Activated CD4-positive, alpha-beta T cell treated with anti-CD3 and anti-CD28 coated beads for 36 hours (primary cell): ENCODE measurements at places on chromosomes 6 and 20. TPM values are rescaled to one million over a fixed set of nuclear protein-coding genes. Genes with fewer than 3 reads are reported as not detected.
A peak's percentile ranks its signal among the peaks of the same experiment; 100 is the strongest.

Gene PACRG
- not detected for total RNA-seq

Gene CNR1
- not detected for total RNA-seq

Gene TP53RK
- 12.1 TPM for total RNA-seq

Gene HAO1
- total RNA-seq: not detected

Gene BCAS1
- total RNA-seq: 0.09 TPM

Gene CRISP3
- not detected for total RNA-seq

GRCh38 chr20:540391-541201 is 3.0 kb downstream of the CSNK2A1 start:
- no peaks in the 10 kb centered on the region for H3K27me3 ChIP-seq
- H3K36me3 ChIP-seq: peaks cover 45% of the 10 kb centered on the region
- DNase-seq: no peak
- no peak overlapping the region for H3K4me3 ChIP-seq
- H3K27ac ChIP-seq: no peak overlapping the region
- H3K4me1 ChIP-seq: peaks cover 79% of the 10 kb centered on the region

- DNase-seq: peak; percentile 94
- peaks cover 66% of the 10 kb centered on the region for H3K4me1 ChIP-seq
- peak overlapping the region; percentile 62 for H3K4me3 ChIP-seq
Measured at GRCh38 chr6:2853769-2854395, 12.2 kb upstream of the SERPINB1 start.

DNA sequence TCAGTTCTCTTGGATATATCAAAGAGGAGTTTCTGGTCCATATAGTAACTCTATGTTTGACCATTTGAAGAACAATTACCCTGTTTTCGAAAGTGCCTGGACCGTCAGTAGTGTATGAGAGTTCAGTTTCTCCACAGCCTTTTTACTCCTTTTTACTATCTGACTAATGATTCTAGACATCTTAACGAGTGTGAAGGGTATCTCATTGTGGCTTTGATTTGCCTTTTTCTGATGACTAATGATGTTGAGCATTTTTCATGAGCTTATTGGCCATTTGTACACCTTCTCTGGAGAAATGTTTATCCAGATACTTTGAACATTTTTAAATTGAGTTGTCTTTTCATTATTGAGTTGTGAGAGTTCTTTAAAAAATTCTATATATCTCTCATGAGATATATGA is 114.9 kb upstream of the ATXN1 start:
- no peak overlapping the region for H3K4me3 ChIP-seq
- DNase-seq: no peak
- H3K36me3 ChIP-seq: no peaks in the 10 kb centered on the region
- no peak overlapping the region for H3K27ac ChIP-seq

DNA sequence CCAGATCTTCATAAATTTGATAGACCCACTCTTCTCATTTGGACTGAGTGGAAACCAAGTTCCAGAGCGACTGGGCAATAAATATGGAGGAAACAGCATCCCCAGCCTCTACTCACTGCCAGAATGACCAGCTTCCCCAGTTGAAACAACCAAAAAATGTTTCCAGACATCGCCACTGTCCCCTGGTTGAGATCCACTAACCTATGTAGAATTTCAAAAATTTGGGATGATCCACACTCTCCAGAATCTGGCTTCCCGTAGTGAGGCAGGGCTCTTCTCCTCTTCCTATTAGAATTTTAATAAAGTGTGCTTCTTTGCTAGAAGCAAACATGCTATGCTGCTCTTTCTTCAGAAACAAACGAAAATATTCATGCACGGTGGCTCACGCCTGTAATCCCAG is 287.0 kb upstream of the SUPT3H start:
- no peak for DNase-seq
- no peaks in the 10 kb centered on the region for H3K36me3 ChIP-seq
- H3K4me1 ChIP-seq: peaks cover 33% of the 10 kb centered on the region
- no peak overlapping the region for H3K4me3 ChIP-seq
- peaks cover 19% of the 10 kb centered on the region for H3K27me3 ChIP-seq

DNA sequence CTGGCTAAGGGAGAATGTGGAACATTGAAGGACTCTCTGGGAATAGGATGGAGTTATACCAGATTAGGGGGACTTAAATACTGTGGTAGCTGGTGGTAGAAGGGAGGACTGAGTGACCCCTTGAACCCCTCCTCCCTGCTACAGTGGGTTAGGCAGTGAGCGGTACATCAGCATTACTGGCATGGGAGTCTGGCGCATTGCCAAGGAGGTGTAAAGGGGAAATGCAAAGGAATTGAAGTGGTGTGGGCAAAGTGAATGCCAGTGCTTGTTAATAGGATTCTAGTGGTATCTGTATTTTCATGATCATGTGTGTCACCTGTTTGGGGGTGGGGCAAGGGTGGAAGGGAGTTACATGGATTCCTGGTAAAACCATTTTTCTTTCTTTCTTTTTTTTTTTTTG is 60.1 kb downstream of the GFRA4 start:
- no peaks in the 10 kb centered on the region for H3K27me3 ChIP-seq
- H3K27ac ChIP-seq: no peak overlapping the region
- H3K4me3 ChIP-seq: no peak overlapping the region
- DNase-seq: no peak
- H3K4me1 ChIP-seq: peaks cover 5% of the 10 kb centered on the region

- no peaks in the 10 kb centered on the region for H3K36me3 ChIP-seq
- H3K4me1 ChIP-seq: no peaks in the 10 kb centered on the region
- H3K27ac ChIP-seq: no peak overlapping the region
- no peak overlapping the region for H3K4me3 ChIP-seq
- no peak for DNase-seq
Measured at GRCh38 chr20:59817846-59818615, 115.4 kb downstream of the SYCP2 start.

DNA sequence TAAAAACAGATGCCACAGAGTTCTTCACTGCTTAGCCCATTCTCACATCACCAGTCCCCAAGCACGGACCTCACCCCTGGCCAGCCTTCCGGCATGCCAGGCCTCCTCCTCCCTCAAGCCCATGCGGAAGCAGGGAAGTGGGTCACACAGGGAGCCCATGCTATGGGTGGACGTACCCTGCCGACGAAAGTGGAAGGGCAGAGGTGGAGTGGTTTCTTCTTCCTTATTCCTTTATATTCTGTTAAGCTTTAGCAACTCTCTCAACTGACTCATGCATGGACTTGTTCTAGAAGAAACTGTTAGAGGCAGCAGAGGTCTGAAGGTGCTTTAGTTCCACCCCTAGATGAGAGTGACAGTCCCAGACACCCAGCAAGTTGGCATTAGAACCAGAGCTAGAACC is 118.6 kb downstream of the LY86 start:
- no peaks in the 10 kb centered on the region for H3K36me3 ChIP-seq
- no peak overlapping the region for H3K27ac ChIP-seq
- H3K4me3 ChIP-seq: no peak overlapping the region
- H3K27me3 ChIP-seq: peaks cover 7% of the 10 kb centered on the region
- DNase-seq: no peak
- peaks cover 12% of the 10 kb centered on the region for H3K4me1 ChIP-seq

GRCh38 chr6:148069256-148069655 is 273.4 kb upstream of the SASH1 start:
- no peak for DNase-seq
- H3K27ac ChIP-seq: no peak overlapping the region
- H3K4me3 ChIP-seq: no peak overlapping the region

DNA sequence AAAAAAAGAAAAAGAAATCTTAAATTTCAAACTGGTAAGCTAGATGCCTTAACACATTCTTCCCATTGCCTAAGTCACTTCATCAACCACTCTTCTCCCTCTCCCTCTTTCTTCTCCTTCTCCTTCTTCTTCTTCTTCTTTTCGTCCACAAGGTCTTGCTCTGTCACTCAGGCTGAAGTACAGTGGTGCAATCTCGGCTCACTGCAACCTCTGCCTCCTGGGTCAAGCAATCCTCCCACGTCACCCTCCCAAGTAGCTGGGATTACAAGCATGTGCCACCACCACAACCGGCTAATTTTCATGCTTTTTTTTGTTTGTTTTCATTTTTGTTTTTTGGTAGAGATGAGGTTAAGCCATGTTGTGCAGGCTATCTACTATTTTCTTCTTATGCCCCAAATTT is 60.2 kb downstream of the GPR63 start:
- no peak overlapping the region for H3K4me3 ChIP-seq
- no peaks in the 10 kb centered on the region for H3K36me3 ChIP-seq
- DNase-seq: no peak
- H3K4me1 ChIP-seq: no peaks in the 10 kb centered on the region
- no peak overlapping the region for H3K27ac ChIP-seq

DNA sequence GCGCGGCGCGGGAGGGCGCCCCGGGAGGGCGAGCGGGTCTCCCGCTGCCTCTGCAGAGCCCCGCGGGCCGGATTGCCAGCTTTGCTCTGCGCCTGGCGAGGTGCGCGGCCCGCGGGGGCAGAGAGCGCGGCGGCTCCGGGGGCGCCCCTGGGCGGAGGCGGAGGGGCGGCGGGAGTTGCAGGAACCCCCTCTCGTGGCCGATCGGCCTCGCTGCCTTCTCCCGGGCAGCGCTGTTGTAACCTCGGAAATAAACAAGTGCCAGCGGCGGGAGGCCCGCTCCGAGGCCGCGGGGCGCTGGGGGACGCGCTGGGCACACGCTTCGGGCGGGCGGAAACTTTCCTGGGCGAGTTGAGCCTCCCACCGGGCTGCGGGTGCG is 1.2 kb downstream of the CDH4 start:
- peaks cover 43% of the 10 kb centered on the region for H3K27me3 ChIP-seq
- H3K36me3 ChIP-seq: no peaks in the 10 kb centered on the region
- no peaks in the 10 kb centered on the region for H3K4me1 ChIP-seq
- H3K27ac ChIP-seq: no peak overlapping the region

GRCh38 chr6:36863670-36864540 is 10.7 kb downstream of the PPIL1 start:
- H3K4me1 ChIP-seq: peaks cover 39% of the 10 kb centered on the region
- no peak for DNase-seq
- H3K4me3 ChIP-seq: no peak overlapping the region
- H3K27me3 ChIP-seq: no peaks in the 10 kb centered on the region
- peaks cover 65% of the 10 kb centered on the region for H3K36me3 ChIP-seq

DNA sequence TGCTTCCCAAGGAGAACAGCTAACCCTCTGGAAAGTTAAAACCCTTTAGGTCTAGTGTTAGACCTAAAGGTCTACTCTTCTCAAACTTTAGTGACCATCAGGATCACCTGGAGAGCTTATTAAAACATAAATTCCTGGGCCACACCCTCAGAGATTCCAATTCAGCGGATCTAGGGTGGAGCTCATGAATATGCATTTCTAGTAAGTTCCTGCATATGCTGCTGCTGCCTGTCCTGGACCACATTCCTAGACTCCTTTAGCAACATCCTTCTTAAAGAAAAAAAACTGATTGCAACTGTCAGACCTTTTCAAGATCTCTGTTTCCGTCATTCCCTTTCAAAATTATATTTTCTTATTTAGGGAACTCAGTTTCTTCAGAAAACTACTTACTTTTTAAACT is 31.2 kb downstream of the SNAP25 start:
- H3K4me3 ChIP-seq: no peak overlapping the region
- peaks cover 3% of the 10 kb centered on the region for H3K27me3 ChIP-seq
- DNase-seq: no peak
- H3K27ac ChIP-seq: no peak overlapping the region
- H3K36me3 ChIP-seq: no peaks in the 10 kb centered on the region

DNA sequence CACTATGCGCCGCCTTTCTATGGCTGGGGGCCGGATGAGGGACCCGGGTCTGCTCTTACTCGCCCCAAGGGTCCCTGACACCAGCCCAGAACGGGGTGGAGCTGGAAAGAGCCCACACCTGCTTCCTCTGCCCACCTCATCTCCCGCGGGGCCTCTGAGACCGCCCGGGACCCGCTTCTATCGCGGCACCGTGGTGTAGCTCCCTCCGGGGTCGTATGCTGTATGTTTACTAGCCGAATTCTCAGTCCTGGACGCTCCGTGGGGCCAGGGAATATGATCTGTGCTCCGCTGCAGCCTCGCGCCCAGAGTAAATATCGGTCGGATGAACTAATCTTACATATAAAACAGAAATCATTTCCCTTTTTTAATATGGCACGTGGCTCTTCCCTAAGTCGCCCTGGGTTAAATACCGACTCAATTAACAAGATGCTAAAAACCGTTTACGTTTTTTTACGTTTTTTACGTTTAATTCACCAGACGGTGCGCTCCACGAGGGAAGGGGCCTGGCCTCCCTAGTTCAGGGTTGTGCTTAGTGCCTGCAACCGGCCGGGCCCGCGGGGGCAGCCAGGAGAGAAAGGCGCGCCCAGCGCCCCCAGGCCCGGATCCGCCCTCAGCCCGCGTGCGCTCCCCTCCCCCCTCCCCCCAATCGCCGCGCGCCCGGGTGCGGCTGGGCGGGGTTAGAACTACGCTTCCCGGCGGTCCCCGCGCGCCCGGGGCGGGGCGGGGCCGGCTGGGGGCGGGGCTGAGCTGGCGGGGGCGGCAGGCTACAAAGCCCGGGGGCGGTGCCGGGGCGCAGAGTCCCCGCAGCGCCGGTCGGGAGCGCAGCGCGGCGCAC is at the start of gene RBM38:
TSS of gene RBM38 (plus strand) at position 793 of the 835 bp plus-strand sequence. CDS start 186 bp downstream, outside the sequence.
- no peaks in the 10 kb centered on the region for H3K27me3 ChIP-seq
- H3K4me3 ChIP-seq: peak within 1 kb of the TSS; percentile 83
- peaks cover 37% of the 10 kb centered on the region for H3K36me3 ChIP-seq

DNA sequence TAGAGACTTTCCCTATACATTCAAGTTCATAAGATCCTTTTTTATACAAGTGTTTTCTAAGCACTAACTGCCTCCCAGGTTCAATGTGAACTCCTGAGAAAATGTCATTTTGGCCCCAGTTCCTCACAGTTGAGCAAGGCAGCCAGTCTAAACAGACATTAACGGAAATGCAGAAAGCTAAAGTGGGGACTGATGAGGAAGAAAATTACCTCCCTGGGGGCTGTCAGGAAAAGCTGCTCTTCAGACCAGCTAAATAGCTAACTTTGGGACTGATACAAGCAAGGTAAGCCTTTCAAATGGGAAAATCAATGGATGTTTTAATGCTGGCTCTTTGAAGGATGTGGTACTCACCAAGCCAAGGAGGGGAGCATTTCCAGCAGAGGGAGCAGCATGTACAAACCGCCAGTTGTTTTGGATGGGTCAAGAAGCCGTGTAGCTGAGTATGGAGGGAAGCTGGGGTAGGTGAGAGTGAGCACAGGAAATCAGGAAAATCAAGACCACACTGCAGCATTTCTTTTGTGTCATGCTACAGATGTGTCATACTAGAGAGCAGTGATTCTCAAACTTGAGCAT is 180.8 kb upstream of the CHD6 start:
- H3K4me3 ChIP-seq: no peak overlapping the region
- no peaks in the 10 kb centered on the region for H3K27me3 ChIP-seq
- H3K36me3 ChIP-seq: no peaks in the 10 kb centered on the region

GRCh38 chr6:28615955-28616747 is 90.5 kb downstream of the GPX5 start:
- peaks cover 48% of the 10 kb centered on the region for H3K27me3 ChIP-seq
- H3K36me3 ChIP-seq: no peaks in the 10 kb centered on the region

GRCh38 chr6:5179917-5180316 is 80.8 kb downstream of the LYRM4 start:
- no peak overlapping the region for H3K4me3 ChIP-seq
- peaks cover 44% of the 10 kb centered on the region for H3K4me1 ChIP-seq
- no peak overlapping the region for H3K27ac ChIP-seq
- H3K36me3 ChIP-seq: peaks cover 6% of the 10 kb centered on the region
